ENCODE measurements at places on chromosomes 1 and 21.

DNA sequence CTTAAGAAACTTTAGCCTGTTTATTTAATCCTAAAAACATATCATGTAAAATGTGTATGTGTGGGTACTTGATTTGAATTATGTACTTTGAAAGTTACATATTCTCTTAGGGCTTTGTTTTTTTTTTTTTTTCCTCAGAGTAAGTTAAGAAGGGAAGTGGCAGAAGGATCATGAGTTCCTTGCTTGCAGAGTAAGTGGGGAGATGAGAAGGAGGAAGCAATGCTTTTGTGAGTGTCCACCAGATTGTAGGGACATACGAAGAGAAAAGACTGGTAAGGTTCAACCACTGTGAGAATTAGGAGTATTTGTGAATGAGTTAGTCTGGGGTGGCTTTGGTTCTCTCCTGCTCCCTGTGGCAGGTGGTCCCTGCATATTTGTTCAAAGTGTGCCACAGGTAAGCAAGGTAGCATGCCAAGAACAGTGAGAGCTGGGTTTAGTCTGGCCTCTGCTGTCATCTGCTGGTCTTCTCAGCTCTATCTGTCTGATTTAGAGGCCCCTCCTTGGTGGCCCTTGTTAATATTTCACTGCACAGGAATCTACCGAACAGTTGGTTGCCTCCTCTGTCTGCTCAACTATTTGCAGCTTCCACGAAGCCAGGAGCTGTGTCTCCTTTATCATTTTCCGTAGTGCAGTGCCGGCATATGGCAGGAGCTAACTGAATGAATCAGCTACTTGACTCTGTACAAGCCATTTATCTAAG is 9.5 kb downstream of the DNM3 start:
- DNase-seq, result no peak

GRCh38 chr1:61566177-61566576 is 158.8 kb downstream of the TM2D1 start:
- DNase-seq, result no peak

DNA sequence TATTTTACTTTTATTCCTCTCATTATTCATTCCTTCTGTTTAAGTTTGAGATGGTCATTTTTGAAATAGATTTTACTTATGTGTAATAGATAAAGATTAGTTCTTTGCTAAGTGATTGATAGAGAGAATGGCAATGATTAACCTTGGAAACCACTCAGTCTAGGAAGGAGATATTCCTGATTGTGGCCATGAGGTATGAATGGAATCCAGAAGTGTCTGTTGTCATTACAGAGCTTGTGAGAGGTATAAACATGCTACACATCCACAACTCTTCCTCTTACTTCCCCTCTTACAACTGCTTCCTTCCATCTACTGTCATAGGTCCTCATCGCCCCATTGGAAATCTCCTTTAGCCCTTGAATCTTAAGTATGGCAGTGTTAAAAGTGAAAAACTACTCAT is 988.8 kb upstream of the B3GALT2 start:
- DNase-seq, result no peak

- no peak for DNase-seq
These were observed 99.1 kb downstream of the PTPN14 start for GRCh38 chr1:214452152-214452784.

DNA sequence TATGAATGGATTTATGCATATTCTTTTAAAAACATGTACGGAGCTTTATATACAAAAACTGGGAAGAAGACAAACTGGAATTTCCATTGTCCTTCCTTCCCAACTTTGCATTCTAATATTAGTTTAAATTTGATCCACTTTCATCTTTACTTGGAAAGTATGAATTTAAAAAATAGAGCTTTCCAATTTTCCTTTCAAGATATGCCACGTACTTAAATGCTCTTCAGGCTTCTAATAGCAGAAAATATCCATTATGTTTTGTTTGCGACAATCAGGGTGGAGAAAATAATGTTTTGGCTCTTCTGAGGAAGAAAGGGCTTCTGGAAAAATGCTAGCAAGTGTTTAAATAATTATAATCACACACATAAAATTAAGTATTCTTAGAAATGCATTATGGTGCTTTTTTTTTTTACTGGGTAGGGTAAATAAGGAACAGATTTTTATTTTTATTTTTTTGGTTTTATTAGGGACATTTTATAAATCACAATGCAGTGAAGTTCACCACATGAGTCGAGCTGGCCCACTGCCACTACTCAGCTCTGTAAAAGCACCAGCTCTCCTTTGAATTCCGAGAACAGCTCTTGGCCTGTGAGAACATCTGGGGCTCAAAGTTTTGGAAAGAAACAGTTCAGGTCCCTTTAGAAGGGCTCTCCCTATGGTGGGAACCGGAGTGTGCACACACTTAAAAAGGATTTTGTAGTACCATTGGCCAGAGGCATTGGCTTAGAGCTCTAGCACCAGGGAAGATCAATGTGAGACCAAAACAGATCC is 287.4 kb upstream of the LYPLAL1 start:
- DNase-seq, result no peak

DNA sequence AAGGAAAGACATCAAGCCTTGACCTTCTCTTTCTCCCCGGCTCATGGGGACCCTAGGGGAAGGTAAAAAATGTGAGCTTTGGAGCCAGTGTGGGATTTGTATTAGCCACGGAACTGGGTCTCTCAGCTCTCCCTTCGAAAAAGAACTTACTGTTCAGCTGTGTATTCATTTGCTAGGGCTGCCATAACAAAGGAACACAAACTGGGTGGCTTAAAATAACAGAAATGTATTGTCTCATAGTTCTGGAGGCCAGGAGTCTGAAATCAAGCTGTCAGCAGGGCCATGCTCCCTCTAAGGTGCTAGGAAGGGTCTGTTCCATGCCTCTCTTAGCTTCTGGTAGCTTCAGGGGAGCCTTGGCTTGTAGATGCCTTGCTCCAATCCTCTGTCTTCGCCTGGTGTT is 83.5 kb upstream of the SLC2A1 start:
- no peak for DNase-seq

DNA sequence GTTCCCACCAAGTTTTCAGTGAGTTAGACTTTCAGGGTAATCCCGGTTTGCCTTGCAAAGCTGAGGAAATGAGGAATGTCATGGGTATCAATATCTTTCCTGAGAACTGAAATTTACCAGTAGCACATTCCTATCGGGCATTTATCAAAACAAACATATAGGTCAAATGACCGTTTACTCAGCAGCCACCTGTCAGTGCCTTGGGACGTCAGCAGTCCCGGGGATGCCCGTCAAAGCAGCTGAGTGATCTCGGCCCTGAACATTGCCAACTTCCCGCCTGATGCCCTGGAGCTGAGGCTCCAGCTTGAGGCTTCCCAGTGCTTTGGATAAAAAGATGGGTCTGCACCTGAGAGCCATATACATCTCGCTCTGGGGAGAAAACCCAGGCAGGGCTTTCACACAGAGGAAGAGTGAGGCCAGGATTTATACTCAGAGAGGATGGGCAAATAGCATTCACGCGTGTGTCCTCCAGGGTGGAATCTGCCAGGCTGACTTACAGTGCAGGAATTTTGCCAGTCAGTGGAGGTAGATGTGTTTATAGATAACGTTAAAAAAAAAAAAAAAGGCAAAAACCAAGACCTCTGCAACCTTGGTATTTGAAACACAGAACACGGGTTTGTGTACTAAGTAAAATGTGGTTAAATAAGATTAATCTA is 435.7 kb upstream of the VAMP3 start:
- no peak for DNase-seq

DNA sequence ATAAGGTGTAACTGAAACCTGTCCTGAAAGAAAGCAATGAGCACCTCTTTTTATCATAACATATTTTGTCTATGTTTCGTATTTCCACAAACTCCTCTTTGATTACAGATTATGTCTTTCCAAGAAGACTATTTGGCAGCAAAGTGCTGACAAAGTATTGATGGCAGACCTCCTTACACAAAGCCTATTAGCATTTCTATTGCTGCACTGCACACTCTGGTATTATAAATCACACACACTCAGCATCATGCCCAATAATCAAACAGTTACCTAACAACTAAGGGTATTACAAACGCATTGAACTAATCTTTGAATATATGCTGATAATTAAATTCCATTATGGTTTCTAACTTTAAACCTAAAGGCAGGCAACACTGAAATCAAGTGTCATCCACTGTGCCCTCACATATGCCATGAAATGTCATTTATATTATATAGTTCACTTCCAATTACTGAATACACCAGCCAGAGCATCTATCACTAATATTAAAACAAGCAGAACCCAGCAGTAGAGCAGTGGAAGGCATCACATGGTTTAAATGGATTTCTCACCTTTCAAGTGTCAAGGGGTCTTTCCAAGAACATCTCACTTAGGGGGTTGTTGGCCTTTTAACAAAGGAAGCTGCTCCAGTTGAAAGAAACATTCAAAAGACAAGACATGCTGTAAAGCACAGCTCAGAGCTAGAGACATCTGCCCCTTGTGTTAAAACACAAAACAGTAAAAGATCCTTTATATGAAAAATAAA is 239.1 kb downstream of the RERE start:
- DNase-seq, result no peak

DNA sequence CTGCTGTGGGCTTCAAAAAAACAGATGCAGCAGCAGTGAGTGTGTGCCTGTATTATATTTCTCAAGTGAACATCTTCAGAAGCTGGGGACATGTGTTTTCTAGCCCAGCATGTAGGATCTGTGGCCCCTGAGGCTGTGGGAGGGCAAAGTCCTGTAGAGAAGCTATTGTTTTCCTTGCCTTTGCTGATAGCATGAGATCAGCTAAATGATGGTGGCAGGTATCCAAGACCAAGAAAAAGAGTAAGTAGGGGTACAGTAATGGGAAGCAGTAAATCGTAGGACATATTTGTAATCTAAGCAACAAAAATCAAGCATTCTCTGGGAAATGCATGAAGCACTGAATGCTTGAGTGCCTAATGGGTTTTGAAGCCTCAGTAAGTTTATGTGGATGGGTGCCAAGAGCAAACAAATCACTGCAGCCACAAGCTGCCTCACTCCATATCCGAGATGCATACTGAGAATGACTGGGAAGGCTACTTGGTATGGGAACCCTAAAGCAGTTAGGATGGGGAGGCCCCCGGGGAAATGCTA is 98.3 kb downstream of the CD58 start:
- no peak for DNase-seq

GRCh38 chr1:29836651-29837646 is 600.6 kb downstream of the PTPRU start:
- no peak for DNase-seq

GRCh38 chr1:232385221-232385620 is 244.7 kb downstream of the SIPA1L2 start:
- no peak for DNase-seq

GRCh38 chr1:10519016-10519417 is 44.3 kb downstream of the PEX14 start:
- DNase-seq, result no peak

GRCh38 chr1:15066191-15066590 is 87.4 kb upstream of the TMEM51 start:
- DNase-seq, result no peak

DNA sequence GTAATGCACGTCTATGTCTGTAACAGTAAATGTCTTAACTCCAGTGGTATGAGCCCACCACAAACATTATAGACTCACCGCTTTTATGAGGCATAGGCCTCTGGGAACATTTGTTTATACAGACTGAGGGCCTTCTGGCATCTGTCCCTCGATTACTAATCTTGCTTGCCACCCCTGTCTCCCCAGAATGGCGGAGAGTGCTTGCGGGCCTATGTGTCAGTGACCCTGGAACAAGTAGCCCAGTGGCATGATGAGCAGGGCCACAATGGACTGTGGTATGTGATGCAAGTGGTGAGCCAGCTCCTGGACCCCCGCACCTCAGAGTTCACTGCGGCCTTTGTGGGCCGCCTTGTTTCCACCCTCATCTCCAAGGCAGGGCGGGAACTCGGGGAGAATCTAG is 18.3 kb upstream of the SHISA4 start:
- no peak for DNase-seq

Data from GM04503 (cell line).